ENCODE measurements at places on chromosomes 3 and 15. TPM values are rescaled to one million over a fixed set of nuclear protein-coding genes. Genes with fewer than 3 reads are reported as not detected.

Gene DNASE1L3
- total RNA-seq = not detected

Gene SERINC4
- total RNA-seq = not detected

DNA sequence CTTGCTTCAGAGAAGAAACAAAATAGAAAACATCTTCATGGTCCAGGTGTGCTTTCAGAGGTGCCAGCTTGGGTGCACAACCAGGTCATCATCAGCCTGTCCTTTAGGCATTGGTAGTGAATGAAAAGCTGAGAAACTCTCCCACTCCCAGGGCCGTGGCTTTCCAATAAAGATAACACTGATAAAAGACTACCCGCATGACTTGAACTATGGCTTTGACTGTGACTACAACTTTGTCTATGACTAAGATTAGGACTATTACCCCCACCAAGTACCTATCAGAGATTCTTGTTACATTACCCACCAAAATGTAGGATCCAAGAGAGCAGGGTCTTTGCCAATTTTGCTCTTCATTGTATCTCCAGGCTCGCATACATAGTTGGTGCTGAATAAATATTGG is 115.2 kb downstream of the EDEM1 start:
- no peak for DNase-seq

DNA sequence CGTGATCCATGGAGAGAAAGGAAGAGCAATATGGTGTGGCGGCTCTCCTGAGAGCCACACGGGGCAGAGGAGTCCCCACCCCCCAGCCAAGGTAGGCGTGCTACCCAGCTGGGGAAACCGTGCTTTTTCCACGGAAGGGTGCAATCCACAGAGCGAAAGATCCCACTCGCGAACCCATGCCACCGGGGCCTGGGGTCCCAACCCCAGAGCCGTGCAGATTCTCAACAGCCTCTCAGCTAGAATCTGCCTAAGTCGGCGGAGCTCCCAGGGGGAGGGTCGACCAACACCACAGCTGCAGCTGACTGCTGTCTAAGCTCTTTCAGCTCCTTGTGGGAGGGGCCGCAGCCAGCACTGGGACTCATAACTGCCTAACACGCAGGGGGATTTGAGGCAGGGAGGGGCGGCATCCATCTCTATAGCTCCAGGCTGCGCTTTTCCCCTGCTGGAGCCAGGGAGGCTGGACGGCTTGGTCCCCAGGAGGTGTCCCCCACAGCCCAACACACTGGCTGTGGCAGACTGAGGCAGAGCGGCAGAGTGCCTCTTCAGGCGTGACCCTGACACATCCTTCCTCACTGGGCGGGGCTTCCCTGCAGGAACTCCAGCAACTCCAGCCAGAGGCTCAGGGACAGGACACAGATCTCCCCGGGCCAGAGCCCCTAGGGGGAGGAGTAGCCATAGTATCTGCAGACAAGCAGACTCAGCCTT is 107.6 kb upstream of the ZBTB20 start:
- DNase-seq = no peak

DNA sequence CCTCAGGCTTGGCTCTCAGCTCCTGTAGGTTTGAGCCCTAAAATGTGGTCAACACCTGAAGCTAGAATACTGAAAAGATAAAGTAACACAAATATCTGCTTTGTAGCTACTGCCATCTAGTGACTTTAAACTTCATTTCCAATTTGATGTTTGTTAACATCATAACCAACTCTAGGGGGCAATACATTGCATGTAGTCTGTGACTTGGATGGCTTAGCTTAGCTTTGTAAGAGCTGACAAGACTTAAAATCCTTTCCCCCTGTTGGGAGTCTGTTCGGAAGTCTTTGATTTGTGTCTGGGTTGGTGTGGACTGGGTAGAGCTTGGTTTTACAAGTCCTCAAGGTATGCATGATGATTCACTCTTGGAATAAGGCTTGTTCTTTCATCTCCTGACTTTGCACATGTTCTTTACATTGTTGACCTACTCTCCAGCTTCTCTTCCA is 51.7 kb downstream of the SCN11A start:
- peak; percentile 65 for DNase-seq

GRCh38 chr3:130569461-130570365 is 52.7 kb downstream of the COL6A6 start:
- no peak for DNase-seq
